T-cell (primary cell): ENCODE measurements at places on chromosomes 6 and 20. TPM values are rescaled to one million over a fixed set of nuclear protein-coding genes. Genes with fewer than 3 reads are reported as not detected.

Gene COX4I2
- total RNA-seq, result not detected

Gene LY6G6F
- total RNA-seq, result not detected

Gene RAB44
- 0.09 TPM for total RNA-seq

Gene PPIL6
- total RNA-seq, result 0.93 TPM

Gene OR2H2
- total RNA-seq, result not detected

Gene ALDH5A1
- 4.8 TPM for total RNA-seq

Gene NINL
- 2.4 TPM for total RNA-seq

Gene PACRG
- 1.4 TPM for total RNA-seq

Gene KCNK16
- not detected for total RNA-seq

Gene POU5F1
- 3.7 TPM for total RNA-seq

Gene ETV7
- total RNA-seq, result 2.5 TPM

Gene TAP1
- total RNA-seq, result 117 TPM
